ENCODE measurements at places on chromosomes 3 and 15. TPM values are rescaled to one million over a fixed set of nuclear protein-coding genes. Genes with fewer than 3 reads are reported as not detected.

CPNE4 gene
- 0.55 TPM for total RNA-seq

CTXN2 gene
- total RNA-seq, result not detected

DNA sequence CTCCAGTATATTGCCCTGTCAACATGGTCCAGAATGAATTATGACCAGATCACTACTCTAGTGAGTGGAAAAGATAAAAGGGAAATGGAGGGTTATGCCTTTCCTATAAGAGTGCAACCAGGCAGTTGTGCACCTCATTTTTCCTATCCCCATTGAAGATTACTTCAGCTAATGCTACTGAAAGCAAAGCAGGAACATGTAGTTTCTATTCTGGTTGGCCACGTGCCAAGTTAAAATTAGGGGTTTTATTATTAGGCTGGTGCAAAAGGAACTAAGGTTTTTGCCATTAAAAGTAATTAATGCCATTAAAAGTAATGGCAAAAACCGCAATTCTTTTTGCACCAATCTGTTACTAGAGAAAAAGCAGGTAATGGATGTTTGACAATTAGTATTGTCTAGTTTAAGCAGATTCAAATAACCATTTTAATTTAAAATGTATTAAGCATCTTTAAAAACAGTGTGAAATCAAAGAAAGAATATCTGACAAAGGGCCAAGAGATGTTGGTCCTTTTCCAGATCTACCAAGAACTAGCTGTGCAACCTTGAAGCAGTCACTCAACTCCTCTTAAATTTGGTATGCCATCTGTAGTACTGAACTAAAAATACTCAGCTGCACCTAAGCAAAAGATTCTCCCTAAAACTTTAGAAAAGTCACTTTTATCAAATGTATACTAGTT is 567.5 kb upstream of the CCDC54 start:
- H3K4me3 ChIP-seq, result no peak overlapping the region
- H3K4me1 ChIP-seq, result no peaks in the 10 kb centered on the region
- peaks cover 17% of the 10 kb centered on the region for H3K27me3 ChIP-seq
- no peak overlapping the region for H3K27ac ChIP-seq

DNA sequence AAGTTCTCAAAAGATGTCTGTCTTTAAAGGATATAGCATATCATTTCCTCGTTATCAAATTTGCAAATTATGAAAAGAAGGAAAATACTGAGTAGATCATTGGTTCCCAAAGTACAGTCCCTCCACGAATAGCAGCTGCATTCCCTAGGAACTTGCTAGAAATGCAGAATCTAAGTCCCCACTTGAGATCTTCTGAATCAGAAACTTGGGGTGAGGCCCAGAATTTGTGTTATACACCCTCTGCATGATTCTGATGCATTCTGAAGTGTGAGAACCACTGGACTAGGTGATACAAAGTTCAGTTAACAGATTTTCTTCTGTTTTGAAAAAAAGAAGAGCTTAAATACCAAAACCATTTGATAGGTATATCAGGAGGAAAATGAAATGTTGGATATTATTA is 77.1 kb downstream of the SLC25A26 start:
- peaks cover 43% of the 10 kb centered on the region for H3K4me1 ChIP-seq
- H3K4me3 ChIP-seq, result no peak overlapping the region
- no peaks in the 10 kb centered on the region for H3K27me3 ChIP-seq
- peaks cover 2% of the 10 kb centered on the region for H3K36me3 ChIP-seq
- DNase-seq, result no peak

FAM98B gene
- total RNA-seq, result 19.6 TPM

GRCh38 chr15:60583946-60584345 is 105.0 kb upstream of the ICE2 start:
- peaks cover 77% of the 10 kb centered on the region for H3K4me1 ChIP-seq
- no peaks in the 10 kb centered on the region for H3K27me3 ChIP-seq
- H3K27ac ChIP-seq, result peak overlapping the region; percentile 98
- no peak for DNase-seq

- H3K4me3 ChIP-seq, result no peak overlapping the region
- H3K27me3 ChIP-seq, result no peaks in the 10 kb centered on the region
- DNase-seq, result no peak
- H3K4me1 ChIP-seq, result no peaks in the 10 kb centered on the region
- H3K36me3 ChIP-seq, result no peaks in the 10 kb centered on the region
These were observed 482.2 kb downstream of the SQOR start for GRCh38 chr15:46117071-46117470.

MAGEL2 gene
- total RNA-seq, result not detected

DNA sequence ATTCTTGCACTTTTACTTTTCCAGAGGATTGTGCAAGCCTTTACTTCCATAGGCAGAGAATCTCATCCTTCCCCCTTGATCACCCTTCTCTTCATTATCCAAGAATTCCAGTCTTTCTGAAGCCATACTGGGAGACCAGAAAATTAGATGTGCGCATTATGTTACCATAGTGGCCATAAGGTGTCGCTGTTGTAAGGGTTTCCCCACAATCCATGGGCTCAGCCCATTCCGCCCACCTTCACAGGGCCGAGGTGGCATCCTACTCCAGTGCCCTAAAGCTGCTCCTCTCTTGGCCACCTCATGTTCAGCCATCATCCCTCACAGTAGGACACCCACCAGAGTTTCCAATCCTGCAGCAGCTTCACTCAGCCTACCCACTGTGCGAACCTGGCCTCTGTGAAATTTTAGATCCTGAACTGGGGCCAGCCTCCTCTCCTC is 35.0 kb downstream of the CTSH start:
- H3K27ac ChIP-seq, result peak overlapping the region; percentile 91
- H3K4me1 ChIP-seq, result peaks cover 35% of the 10 kb centered on the region
- peaks cover 5% of the 10 kb centered on the region for H3K36me3 ChIP-seq
- DNase-seq, result no peak
- no peaks in the 10 kb centered on the region for H3K27me3 ChIP-seq

DNA sequence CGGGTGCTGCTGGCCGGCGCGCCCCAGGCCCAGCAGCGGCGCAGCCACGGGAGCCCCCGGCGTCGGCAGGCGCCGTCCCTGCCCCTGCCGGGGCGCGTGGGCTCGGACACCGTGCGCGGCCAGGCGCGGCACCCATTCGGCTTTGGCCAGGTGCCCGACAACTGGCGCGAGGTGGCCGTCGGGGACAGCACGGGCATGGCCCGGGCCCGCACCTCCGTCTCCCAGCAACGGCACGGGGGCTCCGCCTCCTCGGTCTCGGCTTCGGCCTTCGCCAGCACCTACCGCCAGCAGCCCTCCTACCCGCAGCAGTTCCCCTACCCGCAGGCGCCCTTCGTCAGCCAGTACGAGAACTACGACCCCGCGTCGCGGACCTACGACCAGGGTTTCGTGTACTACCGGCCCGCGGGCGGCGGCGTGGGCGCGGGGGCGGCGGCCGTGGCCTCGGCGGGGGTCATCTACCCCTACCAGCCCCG is 777 bp downstream of the LOXL1 start:
- no peaks in the 10 kb centered on the region for H3K27me3 ChIP-seq
- H3K36me3 ChIP-seq, result no peaks in the 10 kb centered on the region
- DNase-seq, result no peak
- no peak overlapping the region for H3K27ac ChIP-seq

GRCh38 chr3:186717039-186717457 is at the start of gene KNG1:
KNG1 (plus strand) TSS chr3:186717359; CDS start chr3:186717543, 184 bp downstream.
- peaks cover 5% of the 10 kb centered on the region for H3K36me3 ChIP-seq
- no peak within 1 kb of the TSS for H3K4me3 ChIP-seq
- H3K4me1 ChIP-seq, result peaks cover 2% of the 10 kb centered on the region
- H3K27ac ChIP-seq, result peak within 1 kb of the TSS; percentile 14

TYRO3 gene
- total RNA-seq, result 0.75 TPM

NR2F2 gene
- total RNA-seq, result not detected

DNA sequence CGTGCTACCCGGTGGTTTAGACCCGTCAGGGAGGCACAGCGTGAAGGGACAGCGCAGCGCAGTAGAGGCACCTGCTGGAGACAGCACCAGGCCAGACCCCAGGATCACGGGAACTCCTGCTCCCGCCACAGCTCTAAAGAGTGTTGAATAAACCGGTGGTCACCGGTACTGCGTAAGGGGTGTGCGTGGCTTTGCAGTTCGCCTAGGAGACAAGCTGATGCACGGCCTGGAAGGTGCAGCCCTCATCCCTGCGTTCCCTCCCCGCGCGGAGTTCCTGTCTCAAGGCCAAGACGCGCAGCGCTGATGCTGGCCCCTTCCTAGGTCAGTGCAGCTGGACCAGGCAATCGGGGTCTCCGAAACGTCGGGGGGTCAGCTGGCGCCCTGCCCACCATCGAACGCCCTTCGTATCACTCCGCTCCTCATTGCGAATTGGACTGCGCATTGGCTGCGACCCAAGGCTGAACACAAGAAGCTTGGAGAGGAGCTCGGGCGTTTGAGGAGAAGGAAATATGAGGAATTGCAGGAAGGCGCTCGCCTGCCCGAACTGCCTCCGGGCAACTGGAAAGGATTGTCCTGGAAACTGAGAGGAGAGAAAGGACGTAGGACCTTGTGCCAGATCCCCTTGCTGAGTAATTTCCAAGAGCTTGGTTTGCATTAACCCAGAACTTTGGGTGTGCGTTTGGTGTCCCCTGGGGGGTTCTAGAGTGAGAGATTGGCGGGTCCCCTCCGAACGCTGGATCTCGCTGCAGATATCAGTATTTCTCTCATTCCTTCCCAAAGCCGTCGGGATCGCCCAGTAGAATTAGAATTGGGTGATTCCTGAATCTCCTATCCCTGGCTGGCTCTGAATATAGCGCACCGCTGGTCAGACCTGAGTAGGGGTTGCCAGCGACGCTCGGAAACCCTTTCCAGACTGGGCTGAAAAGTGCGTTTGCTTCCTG is 2.3 kb upstream of the SOX14 start:
- H3K4me1 ChIP-seq, result peaks cover 2% of the 10 kb centered on the region
- no peaks in the 10 kb centered on the region for H3K36me3 ChIP-seq
- no peak overlapping the region for H3K4me3 ChIP-seq
- peaks cover 64% of the 10 kb centered on the region for H3K27me3 ChIP-seq
- H3K27ac ChIP-seq, result no peak overlapping the region
- no peak for DNase-seq

- peaks cover 2% of the 10 kb centered on the region for H3K36me3 ChIP-seq
- H3K27me3 ChIP-seq, result peaks cover 47% of the 10 kb centered on the region
- H3K27ac ChIP-seq, result no peak overlapping the region
- no peaks in the 10 kb centered on the region for H3K4me1 ChIP-seq
- no peak overlapping the region for H3K4me3 ChIP-seq
These were observed 56.0 kb downstream of the RPLP1 start for GRCh38 chr15:69508659-69509058.

- no peak for DNase-seq
- no peak overlapping the region for H3K4me3 ChIP-seq
- no peaks in the 10 kb centered on the region for H3K36me3 ChIP-seq
- H3K27me3 ChIP-seq, result no peaks in the 10 kb centered on the region
- peak overlapping the region; percentile 34 for H3K27ac ChIP-seq
- H3K4me1 ChIP-seq, result peaks cover 19% of the 10 kb centered on the region
These were observed 3.5 kb downstream of the SPINT1 start for GRCh38 chr15:40847223-40847961.

DNA sequence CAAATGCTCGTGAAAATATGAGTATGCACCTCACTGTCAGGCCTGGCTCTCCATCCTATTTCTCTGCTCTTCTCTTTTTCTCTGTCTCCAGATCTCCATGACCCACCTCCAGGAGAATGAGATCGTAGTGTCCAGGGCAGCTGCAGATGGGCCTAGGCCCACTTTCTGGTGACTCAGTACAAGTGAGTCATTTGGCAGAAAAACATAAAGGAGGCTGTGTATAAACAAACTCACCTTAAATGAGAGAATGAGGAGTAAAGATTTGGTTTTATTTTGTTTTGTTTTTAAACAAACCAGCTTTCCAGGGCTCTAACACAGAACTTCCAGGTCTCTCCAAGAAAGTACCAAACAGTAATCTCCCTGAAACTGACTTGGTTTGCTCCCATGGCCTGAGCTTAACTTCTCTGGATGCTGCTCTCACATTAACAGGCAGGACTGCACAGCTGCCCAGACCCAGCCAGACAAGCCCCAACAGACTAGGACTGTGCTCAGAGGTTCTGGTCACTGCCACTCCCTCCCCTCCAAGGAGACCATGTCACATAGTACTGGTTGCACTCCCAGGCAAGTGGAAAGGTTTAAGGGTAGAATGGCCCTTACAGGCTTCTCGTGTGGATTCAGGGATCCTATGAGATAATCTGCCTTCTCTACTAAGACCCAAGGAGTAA is 1.5 kb upstream of the HEG1 start:
- H3K36me3 ChIP-seq, result peaks cover 6% of the 10 kb centered on the region
- H3K27me3 ChIP-seq, result peaks cover 26% of the 10 kb centered on the region
- peak overlapping the region; percentile 28 for H3K4me3 ChIP-seq
- peaks cover 30% of the 10 kb centered on the region for H3K4me1 ChIP-seq
- no peak for DNase-seq

- peaks cover 40% of the 10 kb centered on the region for H3K27me3 ChIP-seq
- DNase-seq, result no peak
- no peak overlapping the region for H3K27ac ChIP-seq
- H3K4me3 ChIP-seq, result no peak overlapping the region
- H3K36me3 ChIP-seq, result no peaks in the 10 kb centered on the region
These were observed 156.8 kb upstream of the UBE2E1 start for GRCh38 chr3:23648996-23649395.

PIF1 gene
- total RNA-seq, result 0.45 TPM

DNA sequence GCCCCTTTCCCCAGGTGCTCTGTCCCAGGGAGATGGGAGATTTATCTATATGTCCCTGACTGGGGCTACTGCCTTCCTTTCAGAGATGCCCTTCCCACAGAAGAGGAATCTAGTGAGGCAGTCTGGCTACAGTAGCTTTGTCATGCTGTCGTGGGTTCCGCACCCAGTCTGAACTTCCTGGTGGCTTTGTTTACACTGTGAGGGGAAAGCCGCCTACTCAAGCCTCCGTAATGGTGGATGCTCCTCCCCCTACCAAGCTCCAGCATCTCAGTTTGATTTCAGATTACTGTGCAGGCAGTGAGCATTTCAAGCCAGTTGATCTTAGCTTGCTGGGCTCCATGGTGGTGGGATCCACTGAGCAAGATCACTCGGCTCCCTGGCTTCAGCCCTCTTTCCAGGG is 35.4 kb upstream of the SLC7A14 start:
- DNase-seq, result no peak
- H3K27ac ChIP-seq, result no peak overlapping the region
- H3K4me1 ChIP-seq, result no peaks in the 10 kb centered on the region
- no peaks in the 10 kb centered on the region for H3K36me3 ChIP-seq
- H3K27me3 ChIP-seq, result no peaks in the 10 kb centered on the region
- H3K4me3 ChIP-seq, result no peak overlapping the region

DNA sequence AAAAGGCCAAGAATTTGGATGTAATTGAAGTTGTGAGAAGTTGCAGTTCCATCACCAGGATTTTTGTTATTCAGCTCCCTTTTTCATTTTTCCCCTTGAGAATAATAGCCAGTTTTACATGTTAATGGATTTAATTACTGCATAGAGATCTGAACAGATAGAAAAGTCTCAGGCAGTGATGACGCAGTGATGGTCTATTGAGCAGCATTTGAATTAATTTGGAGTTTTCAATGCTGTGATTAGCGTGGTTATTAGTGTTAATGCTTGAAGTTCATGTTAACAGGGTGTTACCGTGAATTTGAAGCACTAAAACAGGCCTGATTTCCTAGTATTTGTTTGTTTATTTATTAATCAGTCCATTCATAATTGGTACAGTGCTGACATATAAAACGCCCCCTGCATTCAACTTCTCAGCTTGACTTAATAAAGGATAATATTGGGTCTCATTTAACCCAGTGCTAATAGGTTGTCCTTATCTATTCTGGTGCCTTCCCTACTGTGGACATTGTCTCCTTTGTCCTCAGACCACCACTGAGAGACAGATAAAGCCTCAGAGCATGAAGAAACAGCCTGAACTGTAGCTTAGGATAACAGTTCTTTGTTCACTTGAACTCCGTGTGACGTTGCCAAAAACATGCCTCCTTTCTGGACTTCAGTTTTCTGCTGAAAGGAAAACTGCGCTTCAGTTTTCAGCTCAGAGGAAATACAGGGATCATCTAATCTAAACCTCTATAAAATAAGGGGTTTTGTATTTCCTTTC is 82.4 kb downstream of the RTP4 start:
- H3K36me3 ChIP-seq, result no peaks in the 10 kb centered on the region
- no peak for DNase-seq
- no peak overlapping the region for H3K27ac ChIP-seq
- H3K27me3 ChIP-seq, result peaks cover 30% of the 10 kb centered on the region

ECE2 gene
- not detected for total RNA-seq

DOCK3 gene
- total RNA-seq, result 3.2 TPM

Measured in T-helper 17 cell (primary cell).